ENCODE measurements at places on chromosomes 2 and 18.

GRCh38 chr2:8490166-8490721, 191.6 kb upstream of the ID2 start:
- no peak for DNase-seq

GRCh38 chr18:78406743-78407465, 572.7 kb upstream of the SALL3 start:
- DNase-seq, result no peak

DNA sequence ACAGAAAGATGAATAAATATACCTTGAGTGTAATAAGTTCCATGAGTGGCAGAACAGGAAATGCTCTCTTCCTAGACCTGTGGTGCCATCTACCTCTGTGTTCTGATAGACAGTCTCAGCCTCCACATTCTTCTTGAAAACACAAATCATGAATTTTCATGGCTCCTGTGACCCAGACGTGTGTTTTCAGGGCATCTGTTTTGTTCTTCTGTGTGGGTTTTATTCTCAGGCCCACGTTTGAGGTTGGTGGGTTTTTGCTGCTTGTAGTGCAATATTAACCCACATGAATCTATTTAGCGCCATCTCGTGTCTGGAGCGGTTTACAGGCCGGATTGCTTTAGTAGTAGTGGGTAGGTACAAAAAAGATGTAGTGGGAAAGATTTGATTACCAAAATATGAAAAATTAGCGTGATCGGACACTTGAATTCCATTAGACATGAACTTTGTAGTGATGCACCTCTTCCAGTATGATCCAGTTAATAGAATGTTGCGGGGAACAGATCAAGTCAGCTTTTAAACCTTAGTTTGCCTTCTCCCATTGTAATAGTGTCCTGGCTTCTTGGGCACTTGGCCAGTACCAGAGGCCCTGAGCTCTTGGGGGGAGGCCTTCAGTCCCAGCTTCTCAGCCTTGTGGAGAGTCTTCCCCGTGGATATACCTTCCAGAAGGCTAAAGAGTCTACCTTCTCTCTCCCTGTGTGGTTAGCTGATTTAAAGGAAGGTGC, 256.5 kb downstream of the TPGS2 start:
- DNase-seq, result no peak

DNA sequence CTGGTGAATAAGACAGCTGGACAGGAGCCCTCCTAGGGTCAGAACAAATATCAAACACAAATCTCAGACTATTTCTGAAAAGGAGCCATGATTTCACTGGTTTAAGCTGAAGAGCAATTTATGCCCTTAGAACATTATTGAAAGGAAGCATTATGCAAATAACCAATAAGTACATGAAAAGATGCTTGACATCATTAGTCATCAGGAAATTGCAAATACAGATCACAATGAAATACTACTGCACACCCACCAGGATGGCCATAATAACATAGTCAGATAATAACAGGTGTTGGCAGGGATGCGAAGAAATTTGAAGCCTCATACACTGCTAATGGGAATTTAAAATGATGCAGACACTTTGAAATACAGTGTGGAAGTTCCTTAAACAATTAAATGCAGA, 176.4 kb upstream of the RAB6C start:
- no peak for DNase-seq

DNA sequence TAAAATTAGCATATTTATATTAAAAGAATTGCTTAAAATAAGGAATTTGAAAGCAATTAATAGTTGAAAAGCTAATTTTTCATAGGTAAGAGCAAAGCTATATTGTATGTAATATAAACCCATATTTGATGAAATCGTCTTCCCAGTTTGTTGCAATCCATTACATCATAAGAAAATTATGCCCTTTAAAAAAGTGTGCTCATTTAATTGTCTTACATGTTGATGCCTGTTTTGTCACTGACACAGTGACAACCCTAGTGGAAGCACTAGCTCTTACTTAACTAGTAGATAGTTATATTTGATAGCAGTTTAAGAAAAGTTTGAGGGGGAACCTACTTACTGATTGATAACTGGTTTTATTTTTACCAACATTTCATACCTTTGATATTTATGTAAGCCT, 30.0 kb upstream of the IL18RAP start:
- DNase-seq, result no peak
